ENCODE measurements at places on chromosomes 3 and 15. TPM values are rescaled to one million over a fixed set of nuclear protein-coding genes. Genes with fewer than 3 reads are reported as not detected.

Gene LRRC31
- not detected for total RNA-seq

Gene SPATA12
- total RNA-seq: 1.6 TPM

Gene OGG1
- total RNA-seq: 30.9 TPM

Gene PLA2G4D
- total RNA-seq: not detected

GRCh38 chr3:148229107-148229506, 468.6 kb upstream of the AGTR1 start:
- peak; percentile 51 for DNase-seq

DNA sequence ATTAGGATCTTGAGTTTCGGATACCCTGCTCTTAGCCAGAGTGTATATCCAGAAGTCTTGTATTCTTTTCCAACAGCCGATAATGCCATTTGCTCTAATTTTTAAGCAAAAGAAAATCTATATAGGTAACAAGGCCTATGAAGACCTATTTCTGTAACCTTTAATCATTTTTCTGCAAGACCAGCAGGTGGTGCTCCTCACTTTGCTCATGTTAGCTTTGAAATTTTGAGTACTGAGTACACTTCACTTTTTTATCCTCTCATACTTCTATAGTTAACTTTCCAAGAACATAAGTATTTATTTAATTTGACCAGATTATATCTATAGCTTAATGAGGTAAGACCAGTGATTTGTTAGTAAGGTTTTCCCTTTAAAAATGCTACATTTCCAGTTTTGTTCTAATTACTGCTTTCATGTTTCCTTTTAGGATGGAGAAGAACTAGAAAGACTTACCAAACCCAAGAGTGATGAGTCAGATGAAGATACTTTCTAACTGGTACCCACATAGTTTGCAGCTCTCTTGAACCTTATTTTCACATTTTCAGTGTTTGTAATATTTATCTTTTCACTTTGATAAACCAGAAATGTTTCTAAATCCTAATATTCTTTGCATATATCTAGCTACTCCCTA, 20.5 kb downstream of the SLC35A5 start:
- peak; percentile 39 for DNase-seq

GRCh38 chr3:180932819-180933218, 20.3 kb downstream of the FXR1 start:
- DNase-seq: no peak

- peak; percentile 28 for DNase-seq
Measured at GRCh38 chr3:121649645-121650044, 11.1 kb downstream of the HCLS1 start.

- DNase-seq: no peak
Measured at GRCh38 chr3:39220407-39221140, 28.2 kb upstream of the XIRP1 start.

- DNase-seq: no peak
Measured at GRCh38 chr3:73547427-73548248, 77.1 kb downstream of the PDZRN3 start.

DNA sequence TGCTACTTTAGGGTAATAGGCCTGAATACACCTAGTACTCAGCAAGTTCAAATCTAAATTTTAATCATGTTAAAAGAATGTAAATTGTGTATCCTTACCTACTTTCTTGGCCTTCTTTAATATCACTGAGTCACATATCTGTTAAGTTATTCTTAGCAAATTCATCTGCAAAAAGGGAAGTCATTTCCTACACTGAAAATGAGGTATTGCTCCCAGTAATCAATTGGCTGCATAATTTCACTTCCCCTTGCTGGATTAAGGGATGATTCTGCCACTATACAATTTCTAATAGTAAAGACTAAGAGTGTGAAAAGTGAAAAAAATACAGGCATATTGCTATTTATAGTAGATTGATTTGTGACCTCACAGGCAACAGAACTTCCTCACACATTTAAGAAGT, 47.8 kb downstream of the CCDC54 start:
- no peak for DNase-seq

GRCh38 chr3:84967767-84968581, 9.2 kb downstream of the CADM2 start:
- DNase-seq: no peak

DNA sequence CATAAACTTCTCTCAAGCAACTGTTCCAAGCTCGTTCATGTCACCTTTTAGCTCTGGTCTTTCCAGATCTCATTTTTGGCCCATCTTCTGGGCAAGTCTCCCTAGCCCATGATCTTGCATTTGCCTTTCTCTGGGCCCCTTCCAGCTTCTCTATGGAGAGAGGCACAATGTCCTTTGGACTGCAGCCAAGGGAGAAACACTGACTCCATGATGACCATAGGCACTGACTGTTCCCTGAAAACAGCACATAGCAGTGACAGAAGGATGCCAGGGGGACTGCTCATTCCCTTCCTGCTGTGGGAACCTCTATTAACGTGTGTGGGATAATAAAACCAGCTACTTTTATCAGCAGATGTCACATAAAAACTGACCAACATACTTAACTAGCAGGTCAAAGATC, 60.3 kb downstream of the STRIT1 start:
- peak; percentile 84 for DNase-seq

DNA sequence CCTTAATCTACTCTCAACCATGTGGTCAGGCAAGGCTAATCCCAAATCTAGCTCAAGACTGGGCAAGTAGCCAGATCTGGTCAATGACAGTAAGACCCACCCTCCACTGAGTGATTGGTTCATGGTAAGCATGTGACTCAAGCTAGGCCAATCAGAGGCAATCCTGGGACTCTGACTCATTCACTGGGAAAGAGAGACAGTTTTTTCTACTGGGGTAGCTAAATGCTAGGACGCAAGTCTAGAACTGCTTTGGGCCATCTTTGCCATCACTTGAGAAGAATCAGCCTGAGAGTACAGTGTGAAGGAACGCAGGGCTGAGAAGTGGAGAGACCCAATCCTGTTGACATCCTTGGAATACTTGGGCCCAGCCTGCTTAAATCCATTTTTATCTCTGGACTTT, 9.4 kb upstream of the RAD18 start:
- peak; percentile 52 for DNase-seq

GRCh38 chr15:62128916-62129315, 36.2 kb downstream of the C2CD4B start:
- DNase-seq: no peak

- DNase-seq: no peak
Measured at GRCh38 chr3:126859415-126860246, 123.3 kb upstream of the PLXNA1 start.

GRCh38 chr15:60583946-60584345, 105.0 kb upstream of the ICE2 start:
- DNase-seq: no peak
